Activated T-helper 1 cell treated with Interleukin-2 at 50 U/mL for 16 hours (primary cell): ENCODE measurements at places on chromosomes 3 and 15.

DNA sequence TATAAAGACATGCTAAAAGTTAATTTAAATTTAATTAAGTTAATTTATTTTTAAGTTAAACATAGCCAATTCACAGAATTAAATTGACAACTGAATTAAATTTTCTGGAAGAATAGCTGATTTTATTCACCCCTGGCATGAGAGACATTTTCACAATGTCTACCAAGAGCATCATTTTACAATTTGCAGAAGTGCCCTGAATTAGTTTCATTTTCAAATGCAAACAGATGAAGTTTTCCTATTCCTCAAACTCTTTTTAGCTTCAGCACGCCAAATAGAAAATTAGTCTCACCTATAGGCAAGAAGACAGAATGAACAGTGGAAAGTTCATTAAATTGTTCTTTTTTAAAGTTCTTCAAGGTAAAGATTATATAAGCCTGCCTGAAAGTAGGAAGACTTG lies 259.3 kb downstream of the ZBBX start:
- DNase-seq, result no peak

DNA sequence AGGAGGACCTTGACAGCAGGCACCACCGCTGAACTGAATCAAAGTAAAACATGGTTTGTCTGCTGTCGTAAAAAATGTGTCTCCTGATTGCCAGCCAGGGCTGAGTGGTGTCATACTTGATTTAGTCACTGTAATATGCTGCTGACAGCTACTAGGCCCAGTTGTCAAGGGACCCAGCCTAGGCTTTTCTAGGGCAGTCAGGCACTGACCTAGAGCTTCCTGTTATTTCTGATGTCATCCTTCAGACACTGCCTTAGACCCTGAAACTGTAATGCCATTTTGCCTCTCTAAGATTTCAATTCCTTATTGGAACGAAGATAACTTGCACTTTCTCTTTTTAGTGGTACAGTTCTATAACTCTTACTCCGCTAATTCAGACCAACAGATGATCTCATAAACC lies 2.6 kb upstream of the MRPL3 start:
- DNase-seq, result no peak

DNA sequence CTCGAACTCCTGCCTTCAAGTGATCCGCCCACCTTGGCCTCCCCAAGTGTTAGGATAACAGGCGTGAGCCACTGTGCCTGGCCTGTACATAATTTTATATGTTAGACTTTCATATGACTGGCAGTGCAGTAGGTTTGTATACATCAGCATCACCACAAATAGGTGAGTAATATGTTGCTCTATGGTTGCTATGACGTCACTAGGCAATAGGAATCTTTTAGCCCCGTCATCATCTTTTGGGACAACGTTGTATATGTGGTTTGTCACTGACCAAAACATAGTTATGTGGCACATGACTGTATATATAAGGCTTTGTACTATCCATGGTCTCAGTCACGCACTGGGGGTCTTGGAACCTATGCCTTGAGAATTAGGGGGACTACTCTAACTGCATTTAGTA lies 17.0 kb upstream of the DNAJC19 start:
- DNase-seq, result no peak

DNA sequence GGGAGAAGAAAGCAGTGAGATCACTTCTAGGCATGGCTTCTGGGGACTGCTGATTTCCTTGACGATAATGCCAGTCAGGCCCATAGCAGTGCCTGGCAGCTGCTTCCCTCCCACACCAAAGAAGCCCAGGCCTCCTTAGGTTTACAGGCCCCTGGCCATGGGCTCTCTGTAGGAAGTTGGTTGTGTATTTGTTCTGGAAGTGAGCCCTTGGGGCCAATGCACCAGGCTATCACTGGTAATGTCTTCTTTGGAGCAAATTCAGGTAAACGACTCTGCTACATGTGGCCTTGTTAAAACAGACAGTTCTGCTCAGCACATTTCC lies 89.3 kb downstream of the CCNL1 start:
- DNase-seq, result no peak

DNA sequence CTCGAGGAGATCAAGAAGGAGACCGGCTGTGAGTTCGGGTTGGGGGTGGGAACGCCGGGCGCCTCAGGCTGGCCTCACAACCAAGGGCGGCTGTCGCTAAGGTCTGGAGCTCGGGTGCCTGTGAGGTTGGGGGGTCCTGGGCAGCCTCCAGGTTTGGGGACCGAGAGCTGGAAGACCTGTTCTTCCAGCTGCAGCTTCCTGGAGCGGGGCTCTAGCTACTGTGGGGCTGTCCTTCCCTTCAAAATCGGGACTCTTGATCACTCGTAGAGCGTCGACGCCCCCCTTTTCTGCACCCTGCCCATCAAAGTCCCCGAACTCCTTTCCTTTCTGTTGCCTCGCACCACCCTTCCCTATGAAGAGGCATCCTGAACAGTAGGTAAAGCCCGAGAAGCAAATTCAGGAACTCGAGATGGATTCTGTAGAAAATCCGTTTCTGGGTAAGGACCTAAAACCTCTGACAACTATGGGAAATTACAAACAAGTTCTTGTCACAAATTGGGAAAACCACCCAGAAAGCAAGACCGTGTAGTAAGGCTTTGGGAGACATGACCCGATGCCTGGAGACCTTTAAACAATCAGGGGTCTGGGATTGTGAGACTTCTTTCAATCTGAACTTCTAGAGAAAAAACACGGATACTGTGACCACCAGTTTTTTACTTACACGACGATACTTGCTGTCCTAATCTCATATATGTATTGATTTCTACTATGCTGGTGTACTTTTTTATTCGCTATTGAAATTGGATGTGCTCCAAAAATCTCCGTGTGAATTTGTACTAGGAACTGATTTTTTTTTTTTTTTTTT lies 556 bp downstream of the CHP1 start:
- no peak for DNase-seq

- DNase-seq, result no peak
Observed at GRCh38 chr3:88535563-88535962, 385.8 kb downstream of the C3orf38 start.

GRCh38 chr15:28930011-28930410 lies 44.2 kb downstream of the APBA2 start:
- no peak for DNase-seq

DNA sequence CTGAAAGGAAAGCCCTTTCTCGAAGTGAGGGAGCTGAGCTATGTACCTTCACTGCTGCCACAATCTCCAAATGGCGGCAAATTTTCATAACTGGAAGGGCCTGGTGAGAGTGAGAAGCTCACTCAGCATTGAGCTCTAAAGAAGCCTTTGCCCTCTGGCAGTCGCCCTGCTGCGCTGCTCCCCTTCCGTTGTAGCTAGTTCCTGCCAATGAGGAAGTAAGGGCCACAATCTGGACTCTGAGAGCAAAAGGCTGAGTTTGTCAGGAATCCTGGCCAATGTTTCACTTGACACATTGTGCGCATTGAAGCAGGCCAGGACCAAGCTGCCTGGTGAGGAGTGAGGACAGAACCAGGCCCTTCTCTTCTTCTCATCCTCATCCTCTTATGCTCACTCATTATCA lies 579.5 kb downstream of the PDCD6IP start:
- DNase-seq, result no peak

DNA sequence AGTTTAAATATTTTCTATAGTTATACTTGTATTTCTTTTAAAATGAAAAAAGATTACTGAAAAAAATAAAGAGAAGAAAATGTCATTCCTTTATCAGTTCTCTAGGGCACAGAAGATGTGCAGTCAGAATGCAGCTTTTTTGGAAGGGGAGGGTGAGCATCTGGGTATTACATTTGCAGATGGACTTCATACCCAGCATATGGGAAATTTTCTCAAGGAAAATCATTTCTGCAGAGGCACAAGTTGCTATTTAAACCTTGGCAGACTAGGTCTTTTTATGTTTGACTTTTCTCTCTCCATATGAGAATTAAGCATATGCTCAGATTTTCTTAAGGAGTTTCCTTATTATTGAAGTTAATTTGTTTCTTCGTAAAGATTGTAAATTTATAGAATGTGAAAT lies 39.5 kb upstream of the ZNF385D start:
- DNase-seq, result no peak

- no peak for DNase-seq
Observed at GRCh38 chr15:51793521-51794305, 35.7 kb upstream of the TMOD3 start.

GRCh38 chr15:100020614-100021013 lies 287.4 kb upstream of the LYSMD4 start:
- DNase-seq, result no peak

- no peak for DNase-seq
Observed at GRCh38 chr15:29476503-29477080, 207.0 kb upstream of the NSMCE3 start.

GRCh38 chr3:8635631-8636030 lies 9.0 kb downstream of the SSUH2 start:
- no peak for DNase-seq

DNA sequence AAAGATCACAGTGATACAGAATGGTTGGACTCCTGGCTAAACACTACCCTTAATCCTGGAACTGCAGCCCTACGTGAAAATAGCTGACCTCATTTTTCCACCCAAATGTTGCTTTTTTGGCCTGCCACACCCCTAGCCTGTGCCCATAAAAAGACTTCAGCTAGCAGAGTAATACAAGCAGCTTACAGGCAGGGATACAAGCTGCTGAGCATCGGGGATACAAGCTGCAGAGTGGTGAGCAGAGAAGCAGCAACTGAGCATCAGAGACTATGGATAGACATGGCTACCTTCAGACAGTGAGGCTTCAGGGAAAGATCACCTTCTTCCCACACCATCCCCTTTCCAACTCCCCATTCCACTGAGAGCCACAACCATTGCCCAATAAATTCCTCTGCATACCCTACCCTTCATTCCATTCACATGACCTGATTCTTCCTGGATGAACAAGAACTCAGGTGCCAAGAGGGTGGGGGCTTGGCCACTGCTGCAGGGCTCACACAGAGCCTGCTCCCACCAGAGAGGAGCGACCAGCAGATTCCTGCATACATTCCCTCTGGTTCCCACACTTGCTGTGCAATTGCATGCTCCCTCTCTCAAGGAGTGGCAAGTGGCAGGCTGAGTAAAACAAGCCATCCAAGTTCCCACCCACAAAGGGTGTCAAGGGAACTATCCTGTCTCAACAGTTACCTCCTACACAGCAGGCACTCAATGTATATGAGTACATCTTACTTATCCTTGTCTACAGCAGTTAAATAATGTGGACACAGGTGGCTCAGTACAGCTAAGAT lies 217.5 kb downstream of the ALCAM start:
- no peak for DNase-seq

- DNase-seq, result no peak
Observed at GRCh38 chr15:81239190-81239589, 42.5 kb downstream of the IL16 start.

GRCh38 chr15:93150910-93151881 lies 62.2 kb upstream of the RGMA start:
- DNase-seq, result no peak

GRCh38 chr3:79521221-79521848 lies 246.5 kb downstream of the ROBO1 start:
- no peak for DNase-seq
